ENCODE measurements at places on chromosomes 5 and 9.

- DNase-seq: no peak
Observed at GRCh38 chr9:137685741-137686420, 67.1 kb downstream of the EHMT1 start.

GRCh38 chr5:170148430-170149205 is 42.9 kb downstream of the FOXI1 start:
- no peak for DNase-seq

DNA sequence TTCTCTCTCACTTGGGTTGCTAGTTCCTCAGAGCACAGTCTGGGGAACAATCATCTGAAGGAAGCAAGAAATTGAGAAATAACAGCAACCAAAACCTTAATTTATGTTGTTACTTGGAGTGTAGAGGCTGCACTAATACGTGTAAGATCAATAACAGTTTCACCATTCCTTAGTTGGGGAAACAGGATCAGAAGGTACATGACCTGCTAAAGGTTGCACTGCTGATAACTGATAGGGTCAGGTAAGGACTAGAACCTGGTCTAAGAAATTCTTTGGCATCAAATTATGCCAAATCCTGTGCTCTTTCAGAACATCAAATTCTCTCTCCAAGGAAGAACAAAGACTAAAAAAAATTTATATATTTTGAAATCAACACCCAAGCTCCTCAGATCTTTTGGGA is 278.6 kb upstream of the C9orf72 start:
- DNase-seq: no peak

- no peak for DNase-seq
Observed at GRCh38 chr5:177370488-177371119, 12.9 kb downstream of the RGS14 start.

DNA sequence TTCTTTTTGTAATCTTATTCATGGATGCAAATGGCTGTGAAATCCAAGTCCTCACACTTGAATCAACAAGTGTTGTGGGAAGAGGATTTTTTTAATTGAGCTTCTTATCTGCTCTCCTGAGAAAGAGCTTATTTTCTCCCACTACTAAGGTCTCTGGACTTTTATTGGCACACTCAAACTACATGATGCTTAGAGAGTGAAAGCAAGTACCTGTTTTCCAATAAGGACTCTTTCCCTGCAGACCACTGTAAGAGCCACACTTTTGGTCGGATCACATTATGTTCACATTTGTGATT is 546.4 kb upstream of the ARRDC3 start:
- no peak for DNase-seq

- no peak for DNase-seq
Observed at GRCh38 chr5:34030048-34030447, 13.0 kb downstream of the C1QTNF3 start.

- DNase-seq: peak; percentile 72
Observed at GRCh38 chr9:97710356-97711222, 13.4 kb upstream of the XPA start.

GRCh38 chr5:68252673-68253623 is 37.4 kb downstream of the PIK3R1 start:
- peak; percentile 73 for DNase-seq

GRCh38 chr9:93531374-93531773 is 45.0 kb upstream of the PHF2 start:
- no peak for DNase-seq

DNA sequence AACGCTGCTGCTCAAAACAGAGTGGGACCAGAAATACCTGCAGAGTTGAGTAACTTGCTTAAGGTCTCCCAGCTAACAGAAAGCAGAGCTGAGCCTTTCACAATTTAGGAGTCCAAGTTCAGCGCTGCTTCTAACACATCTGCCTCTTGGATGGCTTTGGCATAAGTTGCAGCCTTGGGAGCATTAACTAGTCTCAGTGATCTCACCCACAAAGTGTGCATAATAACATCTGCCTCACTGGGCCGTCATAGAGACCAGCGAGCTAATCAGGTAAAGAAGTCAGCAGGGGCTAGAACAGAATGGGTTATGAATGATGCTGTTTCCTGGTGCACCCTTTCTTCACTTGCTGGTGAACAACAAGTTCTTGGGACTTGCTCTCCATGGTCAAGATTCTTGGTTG is 36.5 kb downstream of the WWC1 start:
- DNase-seq: no peak

DNA sequence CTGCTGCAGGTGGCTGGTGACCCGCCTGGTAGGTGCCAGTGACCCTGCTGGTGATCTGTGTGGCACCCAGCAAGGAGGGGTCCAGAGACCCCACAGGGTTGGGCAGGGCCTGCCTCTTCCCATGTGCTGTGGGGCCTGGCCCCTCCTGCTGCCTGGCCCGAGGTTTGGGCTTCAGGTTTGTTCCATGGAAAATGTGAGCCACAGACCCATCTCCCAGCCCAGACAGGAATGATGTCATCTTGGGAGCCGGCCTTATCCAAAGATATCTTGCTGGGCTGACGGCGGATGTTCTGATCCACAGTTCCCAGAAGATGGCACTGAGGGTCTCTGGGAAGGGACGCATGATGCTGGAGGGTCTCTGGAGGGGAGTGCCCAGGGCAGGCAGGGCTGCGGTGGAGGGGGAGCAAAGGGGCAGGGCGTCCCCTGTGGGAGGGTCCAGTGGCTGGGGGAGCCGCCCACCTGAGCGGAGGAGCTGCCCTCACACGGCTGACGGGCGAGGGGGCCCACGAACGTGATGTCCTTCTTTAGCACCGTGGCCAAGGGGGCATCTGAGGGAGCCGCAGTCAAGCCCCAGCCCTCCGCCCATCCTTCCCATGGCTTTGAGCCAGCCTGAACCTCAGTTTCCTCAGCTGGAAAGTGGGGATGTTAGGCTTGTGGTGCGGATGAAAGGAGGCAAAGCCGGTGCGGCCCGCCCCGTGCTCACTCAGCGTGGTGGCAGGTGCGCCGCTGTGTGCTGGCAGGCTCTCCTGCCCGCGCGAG is 68.1 kb downstream of the COL5A1 start:
- no peak for DNase-seq

DNA sequence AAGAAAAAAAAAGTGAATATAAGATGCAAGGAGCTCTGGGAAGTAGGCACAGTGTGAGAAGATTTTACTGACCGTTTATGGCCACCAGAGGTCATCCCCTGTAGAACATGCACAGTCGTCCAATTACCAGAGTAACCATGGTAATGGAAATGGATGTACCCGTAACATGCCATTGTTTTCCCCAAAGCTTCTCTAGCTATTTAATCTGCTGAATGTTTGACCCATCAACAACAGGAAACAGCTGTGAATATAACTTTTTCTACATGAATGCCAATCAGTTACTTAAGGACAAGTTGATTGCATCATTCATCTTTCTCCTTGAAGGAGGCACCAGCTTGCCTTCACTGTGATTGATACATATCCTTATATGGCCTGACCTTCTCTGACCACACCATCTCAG is 1967.0 kb upstream of the CDH9 start:
- no peak for DNase-seq

DNA sequence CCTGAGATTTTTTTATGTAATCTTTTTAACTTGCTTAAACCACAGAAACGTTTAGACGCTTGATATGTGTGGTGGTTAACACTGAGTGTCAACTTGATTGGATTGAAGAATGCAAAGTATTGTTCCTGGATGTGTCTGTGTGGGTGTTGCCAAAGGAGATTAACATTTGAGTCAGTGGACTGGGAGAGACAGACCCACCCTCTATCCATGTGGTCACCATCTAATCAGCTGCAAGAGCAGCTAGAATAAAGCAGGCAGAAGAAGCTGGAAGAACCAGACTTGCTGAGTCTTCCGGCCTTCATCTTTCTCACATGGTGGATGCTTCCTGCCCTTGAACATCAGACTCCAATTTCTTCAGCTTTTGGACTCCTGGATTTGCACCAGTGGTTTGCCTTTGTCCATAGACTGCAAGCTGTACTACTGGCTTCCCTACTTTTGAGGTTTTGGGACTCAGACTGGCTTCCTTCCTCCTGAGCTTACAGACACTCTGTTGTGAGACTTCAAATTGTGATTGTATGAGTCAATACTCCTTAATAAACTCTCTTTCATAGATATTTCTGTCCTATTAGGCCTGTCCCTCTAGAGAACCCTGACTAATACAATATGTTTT is 816.0 kb upstream of the CDH9 start:
- DNase-seq: no peak

GRCh38 chr9:124272118-124272517 is 14.4 kb downstream of the NEK6 start:
- DNase-seq: no peak

- DNase-seq: no peak
Observed at GRCh38 chr5:54905246-54905795, 80.1 kb downstream of the ESM1 start.

DNA sequence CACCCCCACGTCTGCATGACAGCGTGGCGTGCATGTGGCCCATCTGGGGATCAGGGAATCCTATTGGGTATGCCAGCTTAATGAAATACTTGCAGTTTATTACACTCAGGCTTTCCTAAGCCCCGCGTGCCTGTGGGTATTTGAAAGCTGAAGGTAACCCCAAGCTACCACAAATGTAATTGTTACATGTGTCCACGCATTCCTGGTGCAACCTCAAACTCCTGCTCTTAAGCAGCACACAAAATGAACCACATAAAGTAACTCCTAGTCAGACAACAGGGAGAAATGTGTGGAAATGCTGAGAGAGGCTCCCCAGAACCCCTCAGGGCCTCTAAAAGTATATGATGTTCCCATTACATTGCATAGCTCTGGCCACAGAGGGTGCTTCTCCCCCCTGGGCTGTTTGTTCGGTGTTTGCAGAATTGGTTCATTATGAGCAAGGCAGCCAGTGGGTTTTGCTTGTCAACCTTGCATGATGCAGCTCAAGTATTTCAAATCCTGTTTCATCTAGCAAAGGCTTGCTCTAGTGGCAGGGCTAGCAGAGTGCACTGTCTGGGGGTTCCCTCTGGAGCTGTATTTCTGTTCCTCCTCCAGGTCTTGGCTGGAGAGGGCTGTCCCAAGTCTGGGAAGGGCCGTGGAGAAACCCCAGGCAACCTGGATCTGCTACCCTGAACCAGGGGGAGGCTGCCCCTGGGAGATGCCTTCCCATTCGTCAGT is 1.8 kb upstream of the DCANP1 start:
- DNase-seq: no peak

DNA sequence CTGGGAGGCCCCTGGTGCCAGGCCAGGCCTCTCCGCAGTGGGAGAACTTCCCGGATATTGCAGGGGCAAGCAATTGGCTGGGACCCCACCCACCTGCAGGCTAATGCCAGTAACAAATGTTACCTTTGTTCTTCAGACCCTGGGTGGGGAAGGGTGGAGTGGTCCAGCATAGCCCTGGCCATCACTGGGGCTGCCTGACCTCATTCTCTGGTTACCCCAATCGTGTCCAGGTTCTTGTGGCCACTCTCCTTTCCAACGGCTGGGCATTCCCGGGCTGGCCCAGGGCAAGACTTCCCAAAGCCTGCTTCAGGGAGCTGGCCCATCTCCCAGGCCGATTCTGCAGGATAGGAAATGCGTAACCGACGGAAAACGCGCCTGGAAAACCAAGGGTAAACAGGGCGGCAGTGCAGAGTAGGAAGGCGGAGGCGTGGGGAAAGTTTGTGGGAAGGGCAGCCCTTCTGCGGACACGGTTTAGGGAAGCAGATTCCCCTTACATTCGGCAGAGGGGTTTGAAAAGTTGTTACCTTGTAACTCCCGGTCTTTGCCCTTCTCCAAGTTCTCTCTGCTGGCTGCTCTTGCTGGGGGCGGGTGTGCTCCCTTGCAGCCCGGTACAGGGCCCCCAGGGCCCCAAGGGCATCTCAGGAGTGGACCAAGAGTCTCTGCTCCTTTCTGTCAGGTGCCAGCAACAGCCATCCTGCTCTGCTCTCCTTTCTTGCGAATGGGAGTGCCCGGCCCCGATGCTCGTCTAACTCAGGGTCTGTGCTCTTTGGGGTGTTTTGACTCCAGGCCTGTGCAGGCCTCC is 3.5 kb downstream of the NRARP start:
- no peak for DNase-seq

- DNase-seq: no peak
Observed at GRCh38 chr5:158698768-158699284, 400.9 kb downstream of the EBF1 start.

- no peak for DNase-seq
Observed at GRCh38 chr9:136292591-136293448, 11.1 kb downstream of the CCDC187 start.

GRCh38 chr5:73095564-73096238 is 24.7 kb upstream of the TMEM171 start:
- DNase-seq: no peak

- DNase-seq: no peak
Observed at GRCh38 chr5:118863345-118863744, 125.0 kb downstream of the DTWD2 start.

DNA sequence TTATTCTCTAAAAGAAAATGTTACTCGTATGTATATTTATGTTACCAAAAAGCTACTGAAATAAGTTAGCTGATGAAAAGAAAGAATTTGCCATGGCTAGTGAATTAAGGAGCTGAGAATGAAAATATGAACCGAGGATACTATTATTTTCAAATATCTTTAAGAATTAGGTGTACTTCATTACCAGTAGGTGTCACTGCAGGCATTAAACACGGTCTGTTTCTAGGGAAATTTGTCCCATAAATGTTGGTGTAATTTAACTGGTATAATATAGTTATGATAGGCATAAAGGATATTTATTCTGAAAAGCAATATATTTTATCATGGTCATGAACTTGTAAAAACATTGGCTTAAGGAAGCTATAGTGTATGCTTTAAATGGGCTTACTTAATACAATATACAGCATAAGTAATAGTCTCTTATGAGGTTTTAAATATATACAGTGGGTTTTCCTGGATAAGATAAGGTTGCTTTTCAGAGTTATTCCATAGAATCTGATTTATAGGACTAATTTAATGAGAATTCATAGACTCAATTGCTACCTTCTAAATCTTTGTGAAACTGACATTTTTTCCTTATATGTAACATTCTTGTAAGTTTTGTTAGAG is 72.4 kb upstream of the MPDZ start:
- DNase-seq: peak; percentile 3

DNA sequence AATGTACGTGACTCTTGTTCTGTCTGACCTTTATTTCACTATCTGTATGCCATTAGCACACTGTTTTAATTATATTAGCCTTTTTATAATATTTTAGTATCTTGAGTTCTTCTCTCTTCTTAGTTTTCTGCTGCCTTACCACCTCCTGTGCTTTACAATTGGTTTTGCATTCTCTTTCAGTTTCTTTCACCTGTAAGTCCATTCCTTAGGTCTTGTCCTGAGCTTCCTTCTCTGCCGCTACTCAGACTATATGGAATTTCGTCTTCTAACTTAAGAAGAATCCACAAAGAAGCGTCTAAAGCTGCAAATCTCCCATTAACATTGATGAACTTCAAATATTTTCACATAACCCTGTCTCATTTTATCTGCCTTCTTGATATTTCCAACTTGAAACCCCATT is 642.9 kb downstream of the MAT2B start:
- DNase-seq: no peak

DNA sequence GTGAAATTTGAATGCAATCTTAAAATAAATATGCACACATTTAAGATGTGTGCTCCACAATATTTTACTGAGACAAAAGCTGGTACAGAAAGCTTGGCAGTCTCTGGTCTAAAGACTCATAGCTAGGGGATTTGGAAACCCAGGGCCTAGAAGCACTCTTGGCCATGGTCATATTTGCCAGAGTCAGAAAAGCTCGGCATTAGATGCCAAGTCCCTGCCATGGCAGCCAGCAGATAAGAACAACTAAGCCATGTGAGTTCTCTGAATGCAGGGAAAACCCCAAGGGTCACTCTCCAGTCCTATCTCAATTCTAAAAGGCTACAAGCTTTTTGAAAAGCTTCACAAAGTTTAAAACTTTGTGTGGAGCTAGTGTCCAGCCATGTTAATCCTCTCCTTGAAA is 119.5 kb downstream of the FAM114A2 start:
- no peak for DNase-seq

GRCh38 chr5:180213657-180214207 is 4.7 kb upstream of the RASGEF1C start:
- DNase-seq: no peak
